ENCODE measurements at places on chromosomes 5 and 9.

DNA sequence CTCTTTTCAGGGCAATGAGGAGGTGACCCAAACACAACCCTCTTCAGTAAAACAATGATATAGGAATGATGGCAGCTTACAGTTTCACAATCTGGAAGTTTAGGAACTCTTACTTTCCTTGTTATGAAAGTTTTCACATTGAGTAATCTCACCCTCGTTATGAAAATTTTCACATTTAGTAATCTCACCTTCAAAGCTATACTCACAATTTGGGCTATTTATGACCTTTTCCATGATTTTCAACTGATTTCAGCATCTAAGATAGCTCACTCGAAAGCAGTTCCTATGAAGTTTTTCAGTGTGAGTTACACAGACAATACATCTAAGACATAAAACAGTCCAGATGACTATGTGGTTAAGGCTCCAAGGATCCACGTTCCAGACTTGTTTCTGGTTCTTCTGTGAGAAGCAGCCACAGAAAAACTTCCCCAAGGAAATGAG is 57.1 kb downstream of the FOXD1 start:
- no peak for DNase-seq

GRCh38 chr9:88193766-88194165 is 55.5 kb upstream of the SPATA31C2 start:
- no peak for DNase-seq

- no peak for DNase-seq
These were observed 367.4 kb upstream of the SMARCA2 start for GRCh38 chr9:1647776-1648175.

DNA sequence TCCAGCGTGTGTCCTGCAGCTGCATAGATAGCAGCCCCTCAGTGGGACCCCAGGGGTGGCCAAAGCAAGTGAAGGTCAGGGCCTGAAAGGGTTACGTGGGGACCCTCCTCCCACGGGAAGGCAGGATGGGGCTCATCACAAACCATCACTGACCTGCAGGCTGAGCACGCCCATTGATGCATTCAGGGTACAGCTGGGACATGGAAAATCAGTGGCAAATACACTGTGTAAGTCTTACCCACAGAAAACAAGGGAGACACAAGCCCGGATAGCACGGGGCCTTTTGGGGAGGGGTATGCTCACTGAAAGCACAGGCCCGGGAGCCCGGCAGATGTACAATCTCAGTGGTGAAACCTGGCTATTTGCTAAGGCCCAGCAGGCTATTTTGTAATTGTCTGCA is 49.1 kb downstream of the SEMA4D start:
- DNase-seq: no peak

GRCh38 chr9:68614121-68614520 is 73.4 kb upstream of the TMEM252 start:
- no peak for DNase-seq

GRCh38 chr5:107604990-107605389 is 65.7 kb downstream of the EFNA5 start:
- no peak for DNase-seq

DNA sequence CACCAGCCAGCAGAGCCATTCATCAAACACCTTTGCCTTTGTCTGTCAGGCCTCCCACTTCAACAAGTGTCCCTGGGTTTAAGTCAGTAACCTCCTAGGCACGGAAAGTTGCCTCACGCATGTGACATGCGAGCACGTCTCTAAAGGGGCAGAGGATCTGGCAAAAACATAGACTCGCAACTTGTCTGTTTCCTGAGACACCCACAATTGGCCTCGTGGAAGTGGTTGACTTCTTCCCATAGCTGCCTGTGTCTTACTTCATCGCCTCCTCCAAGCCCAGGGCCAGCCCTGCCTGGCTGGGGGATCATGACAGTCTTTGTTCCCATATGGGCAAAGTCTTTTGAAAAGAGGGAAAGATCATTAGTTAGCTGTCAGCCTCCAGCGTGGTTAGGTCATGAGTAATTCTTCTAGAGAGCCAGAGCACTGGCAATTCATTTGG is 35.5 kb upstream of the GLRX start:
- DNase-seq: no peak

DNA sequence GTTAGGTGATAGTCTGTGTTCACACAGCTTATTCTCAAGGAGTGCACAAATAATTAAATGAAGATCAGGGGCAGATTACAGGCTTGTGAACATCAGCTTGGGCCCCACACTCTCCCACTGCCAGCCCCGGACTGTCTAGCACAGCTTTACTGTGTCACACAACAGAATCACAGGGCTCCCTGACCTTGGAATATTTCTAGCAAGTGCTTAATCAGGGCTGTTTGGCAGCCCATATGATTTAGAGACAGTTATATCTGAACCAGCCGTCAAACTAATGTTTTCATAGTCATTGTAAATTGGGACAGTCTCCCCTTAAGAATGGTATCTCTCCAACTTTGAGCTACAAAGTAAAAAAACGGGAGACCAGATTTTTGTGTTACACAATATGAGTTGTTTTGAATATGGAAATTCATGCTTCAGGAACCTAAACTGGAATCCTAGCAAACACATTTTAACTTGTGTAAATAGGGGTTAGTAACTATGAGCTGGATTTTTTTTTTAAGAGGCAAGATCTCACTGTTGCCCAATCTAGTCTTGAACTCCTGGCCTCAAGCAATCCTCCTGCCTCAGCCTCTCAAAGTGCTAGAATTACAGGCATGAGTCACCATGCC is 517.6 kb downstream of the BNC2 start:
- no peak for DNase-seq

DNA sequence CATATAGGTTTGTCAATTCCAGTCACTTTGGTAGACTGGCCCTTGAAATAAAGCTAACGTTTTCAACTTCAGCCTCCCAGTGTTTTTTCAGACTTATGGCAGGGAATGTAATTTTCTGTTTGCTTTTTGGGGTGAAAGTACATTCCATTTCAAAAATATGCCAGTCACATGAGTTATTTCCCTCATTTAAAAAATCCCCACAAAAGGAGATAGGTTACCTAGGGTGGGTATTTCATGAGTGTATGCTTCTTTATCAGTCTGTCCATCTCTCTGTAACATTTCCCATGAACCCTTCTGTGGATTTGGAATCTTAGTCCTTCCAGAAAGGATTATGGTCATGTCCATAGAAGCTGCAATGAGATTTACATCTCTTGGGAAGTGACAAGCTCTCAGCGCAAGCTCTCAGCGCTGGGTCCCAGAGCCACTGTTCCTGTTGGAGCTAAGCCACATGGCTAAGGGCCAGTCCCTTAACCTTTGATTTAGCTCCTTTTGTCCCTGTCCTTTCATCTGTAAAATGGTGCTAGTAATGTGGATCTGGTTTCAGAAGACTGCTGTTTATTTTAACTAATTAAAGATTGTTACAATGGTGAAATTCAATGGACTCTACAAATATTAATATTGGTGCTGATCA is 294.9 kb downstream of the NR3C1 start:
- no peak for DNase-seq

DNA sequence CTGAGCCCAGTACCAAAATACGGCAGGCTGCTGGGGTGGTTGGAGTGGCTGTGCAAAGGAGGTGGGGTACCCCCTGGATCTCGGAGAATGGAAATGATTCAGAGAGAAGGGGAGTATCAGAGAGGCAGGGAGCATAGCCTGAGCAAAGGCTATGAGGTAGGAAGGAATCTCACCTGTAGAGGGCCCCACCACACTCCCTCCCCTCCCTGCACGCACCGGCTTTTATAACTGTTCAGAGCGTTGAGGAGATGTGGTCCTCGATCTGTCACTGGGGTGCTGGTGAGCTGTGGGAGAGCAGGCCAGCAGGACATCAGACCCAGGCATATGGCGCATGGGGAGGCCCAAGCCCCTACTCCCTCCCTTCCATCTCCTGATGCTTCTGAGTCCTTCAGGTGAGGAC is 13.2 kb downstream of the PHF19 start:
- DNase-seq: no peak

- no peak for DNase-seq
These were observed 37.7 kb upstream of the LRRC19 start for GRCh38 chr9:27043176-27043575.

- no peak for DNase-seq
These were observed 518.3 kb upstream of the ITGA1 start for GRCh38 chr5:52269401-52269800.

DNA sequence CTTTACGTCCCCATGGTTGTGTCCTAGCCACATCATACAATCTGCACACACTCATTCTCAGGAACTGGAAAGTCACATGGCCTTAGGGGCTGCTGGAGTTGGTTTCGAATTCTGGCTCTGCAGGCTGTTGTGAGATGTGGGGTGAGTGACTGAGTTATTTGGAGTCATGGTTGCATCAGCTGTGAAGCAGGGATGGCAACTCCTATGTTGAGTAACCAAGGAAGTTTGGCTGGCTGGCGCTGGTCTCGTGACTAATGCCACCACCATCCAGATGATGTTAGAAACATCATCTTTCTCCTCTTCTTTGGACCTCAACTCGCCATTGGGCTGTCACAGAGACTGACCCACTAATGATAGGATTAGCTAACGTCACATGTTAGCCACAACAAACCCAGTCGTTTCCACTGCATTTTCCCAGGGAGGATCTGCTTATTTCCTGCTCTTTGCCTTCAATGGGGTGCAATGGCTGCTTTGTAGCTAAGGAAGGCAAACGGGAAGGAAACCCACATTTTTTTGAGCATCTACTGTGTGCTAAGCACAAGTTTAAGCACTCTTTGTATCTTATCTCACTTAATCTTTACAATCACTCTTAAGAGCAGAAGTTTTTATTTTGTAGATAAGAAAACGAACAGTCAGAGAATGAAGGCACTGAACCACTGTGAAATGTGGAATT is 78.1 kb upstream of the UBTD2 start:
- no peak for DNase-seq

GRCh38 chr9:136049491-136050265 is 45.4 kb downstream of the NACC2 start:
- no peak for DNase-seq

DNA sequence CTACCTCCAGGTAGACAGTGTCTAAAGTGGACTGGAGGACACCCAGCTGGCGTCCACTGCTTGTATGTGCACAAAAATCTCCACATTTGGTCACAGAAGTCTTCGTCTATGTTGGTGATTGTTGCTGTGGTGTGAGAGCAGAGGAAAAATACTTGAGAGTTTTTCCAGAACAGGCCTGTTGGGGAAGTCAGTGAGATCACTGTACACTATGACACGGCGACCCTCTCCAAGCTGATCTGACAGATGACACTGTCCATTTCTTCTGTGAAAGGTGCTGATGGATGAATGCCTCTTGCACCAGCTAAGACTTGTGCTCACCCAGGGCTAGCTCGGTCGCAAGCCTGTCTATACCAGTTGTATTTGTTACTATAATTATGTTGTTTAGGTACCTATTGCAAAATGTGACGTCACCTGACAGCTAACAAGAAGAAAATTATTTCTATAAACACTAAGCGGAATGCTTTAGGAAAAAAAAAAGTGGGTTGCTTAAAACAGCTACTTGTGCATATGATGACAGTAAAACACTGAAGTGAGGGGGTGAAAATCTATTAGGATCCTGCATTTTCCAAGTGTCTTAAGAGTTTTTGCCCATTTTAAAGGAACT is 142.3 kb downstream of the ROR2 start:
- DNase-seq: no peak

GRCh38 chr9:99052815-99053715 is 51.8 kb upstream of the TGFBR1 start:
- no peak for DNase-seq

GRCh38 chr9:16628413-16628812 is 242.1 kb downstream of the BNC2 start:
- DNase-seq: no peak

GRCh38 chr5:160774666-160775315 is 77.2 kb downstream of the ATP10B start:
- DNase-seq: no peak

DNA sequence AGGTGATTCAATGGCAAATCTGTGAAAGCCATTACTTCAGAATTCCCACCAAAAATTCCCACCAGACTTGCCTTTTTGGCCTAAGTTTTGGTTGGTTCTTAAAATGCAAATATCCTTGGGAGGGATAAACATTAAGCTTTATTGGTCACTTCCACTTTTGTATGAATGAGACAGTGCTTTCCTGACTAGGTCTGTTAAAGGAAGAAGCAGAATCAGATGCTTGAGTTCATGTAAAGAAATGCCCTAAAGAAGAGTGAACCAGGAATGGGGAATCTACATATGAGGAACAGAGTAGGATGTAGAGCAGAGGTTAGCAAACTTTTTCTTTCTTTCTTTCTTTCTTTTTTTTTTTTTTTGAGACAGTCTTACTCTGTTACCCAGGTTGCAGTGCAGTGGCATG is 129.3 kb downstream of the GCNT1 start:
- no peak for DNase-seq

GRCh38 chr5:150836703-150837102 is 9.6 kb upstream of the IRGM start:
- no peak for DNase-seq

GRCh38 chr5:75558221-75558620 is 46.5 kb downstream of the POLK start:
- DNase-seq: no peak

DNA sequence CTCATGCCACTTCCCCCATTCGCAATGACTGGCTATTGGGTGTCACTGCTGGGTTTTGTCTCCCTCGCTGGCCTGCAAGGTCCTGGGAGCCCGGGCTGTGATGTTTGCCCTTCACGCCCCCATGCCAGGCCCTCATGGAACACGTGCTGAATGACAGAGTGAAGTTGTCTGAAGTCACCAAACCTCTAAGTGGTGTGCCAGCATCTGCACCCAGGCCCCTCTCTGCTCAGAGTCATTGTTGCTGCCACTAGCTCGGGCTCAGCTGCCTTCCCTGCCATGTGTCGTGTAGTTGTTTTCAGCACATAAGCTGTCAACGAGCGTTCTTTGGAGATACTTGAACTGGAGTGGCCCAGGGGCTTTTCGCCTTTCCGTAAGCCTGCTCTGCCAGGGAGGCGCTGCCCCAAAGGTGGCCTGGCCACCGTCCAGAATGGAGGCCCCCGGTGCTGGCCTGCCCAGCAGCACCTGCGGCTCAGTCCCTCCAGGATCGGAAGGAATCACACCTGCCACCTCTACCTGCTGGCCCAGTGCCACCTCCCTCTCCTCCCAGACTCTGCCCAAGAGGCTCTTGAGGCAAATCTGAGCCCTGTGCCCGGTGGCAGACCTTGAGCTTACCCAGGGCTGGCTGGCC is 250.1 kb downstream of the PBX3 start:
- DNase-seq: no peak

DNA sequence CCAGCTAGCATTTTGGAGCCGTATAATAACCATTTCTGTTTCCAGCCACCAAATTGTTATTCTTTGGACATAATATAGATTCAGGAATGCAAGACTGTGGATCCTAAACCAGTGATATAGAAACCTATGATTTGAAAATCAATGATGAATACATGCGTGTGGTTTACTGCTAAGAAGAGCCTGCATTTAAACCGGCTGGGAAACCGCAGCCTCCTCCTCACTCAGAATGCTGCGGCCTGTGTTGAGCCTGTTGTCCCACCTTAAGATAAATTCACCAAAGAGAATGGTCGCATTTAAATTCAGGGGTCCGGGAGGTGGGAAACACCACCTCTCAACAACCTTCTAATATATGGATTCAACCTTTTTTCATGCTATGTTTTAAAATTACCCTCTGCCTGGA is 148.0 kb downstream of the MEF2C start:
- no peak for DNase-seq

- no peak for DNase-seq
These were observed 187.6 kb downstream of the CETN3 start for GRCh38 chr5:90221951-90222350.

Measured in T-helper 22 cell (primary cell).